ENCODE measurements at places on chromosomes 1 and 21.

DNA sequence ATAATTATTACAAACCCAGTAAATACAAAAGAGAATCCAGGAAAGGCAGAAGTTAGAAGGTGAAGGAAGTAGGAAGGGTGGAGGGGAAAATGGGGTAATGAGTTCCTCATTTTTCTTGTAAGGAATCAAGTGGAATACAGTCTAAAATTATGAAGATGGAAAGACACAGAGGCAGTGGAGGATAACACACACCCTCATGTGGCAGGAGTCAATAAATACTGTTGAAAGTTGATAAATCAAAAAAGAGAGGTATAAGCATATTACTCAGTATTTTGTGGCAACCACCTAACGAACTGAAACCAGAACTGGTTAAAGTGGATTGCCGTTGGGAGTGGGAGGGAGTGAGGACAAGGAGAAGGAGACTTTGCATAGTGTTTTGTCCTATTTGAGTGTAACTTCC is 78.6 kb upstream of the SLC44A3 start:
- DNase-seq, result no peak

DNA sequence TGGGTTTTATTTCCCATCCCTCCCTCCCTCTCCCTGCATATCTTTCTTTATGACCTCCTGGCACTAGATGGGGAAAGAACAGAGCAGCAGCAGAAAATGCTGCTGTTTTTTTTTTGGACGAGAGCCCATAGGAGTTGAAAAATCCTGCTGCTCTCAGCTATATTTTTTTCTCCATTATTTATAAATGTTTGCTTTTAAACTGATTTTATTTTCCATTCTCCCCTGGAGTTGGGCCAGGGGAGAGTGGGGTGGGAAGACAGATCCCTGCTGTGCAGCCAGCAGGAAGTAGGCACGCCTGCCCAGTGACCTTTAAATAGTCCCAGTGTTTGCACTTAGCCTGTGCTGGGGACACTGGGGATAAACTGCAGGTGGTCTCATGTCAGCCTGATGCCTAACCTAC is 17.4 kb downstream of the SFT2D2 start:
- DNase-seq, result no peak

DNA sequence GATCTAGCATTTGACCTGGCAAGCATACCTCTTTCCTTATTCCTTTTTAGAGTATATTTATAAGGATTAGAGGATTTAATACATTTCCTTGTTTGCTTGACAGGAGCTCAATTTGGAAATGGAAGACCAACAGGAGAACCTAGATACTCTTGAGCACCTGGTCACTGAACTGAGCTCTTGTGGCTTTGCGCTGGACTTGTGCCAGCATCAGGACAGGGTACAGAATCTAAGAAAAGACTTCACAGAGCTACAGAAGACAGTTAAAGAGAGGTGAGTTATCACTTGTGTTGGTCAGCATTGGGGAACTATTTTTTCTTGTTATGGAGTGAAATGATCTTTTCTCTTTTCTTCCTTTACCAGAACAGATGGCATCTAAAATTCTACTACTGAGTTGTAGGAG is 123.4 kb upstream of the BMP8A start:
- no peak for DNase-seq

- DNase-seq, result no peak
Measured at GRCh38 chr1:230575886-230576500, 66.3 kb upstream of the COG2 start.

- DNase-seq, result no peak
Measured at GRCh38 chr1:204437796-204438570, 26.4 kb upstream of the PPP1R15B start.
